MG63 (cell line): ENCODE measurements at places on chromosomes 2 and 18.

GRCh38 chr2:113376253-113376912 is 61.1 kb upstream of the ZNG1B start:
- DNase-seq = no peak

- DNase-seq = no peak
Observed at GRCh38 chr18:60259052-60259681, 113.4 kb downstream of the MC4R start.

DNA sequence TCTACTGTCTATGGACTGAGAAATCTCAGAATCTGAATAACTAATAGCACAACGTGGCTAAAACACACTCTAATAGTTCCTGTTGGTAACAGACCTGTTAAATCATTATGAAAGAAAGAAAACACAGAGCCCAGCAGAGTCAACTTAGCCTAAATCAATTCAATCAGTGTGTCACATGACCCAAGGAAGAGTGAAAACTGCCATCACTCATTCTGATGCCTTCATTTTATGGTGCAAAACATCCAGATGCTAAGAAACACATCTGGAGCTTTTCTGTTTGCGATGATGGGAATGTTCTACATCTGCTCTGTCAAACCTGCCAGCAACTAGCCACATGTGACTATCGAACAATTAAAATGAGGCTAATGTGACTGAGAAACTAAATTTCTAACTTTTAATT is 295.7 kb upstream of the TRIB2 start:
- no peak for DNase-seq

- DNase-seq = no peak
Observed at GRCh38 chr2:8332646-8333045, 349.2 kb upstream of the ID2 start.

- DNase-seq = no peak
Observed at GRCh38 chr2:118122594-118123281, 34.5 kb downstream of the INSIG2 start.

DNA sequence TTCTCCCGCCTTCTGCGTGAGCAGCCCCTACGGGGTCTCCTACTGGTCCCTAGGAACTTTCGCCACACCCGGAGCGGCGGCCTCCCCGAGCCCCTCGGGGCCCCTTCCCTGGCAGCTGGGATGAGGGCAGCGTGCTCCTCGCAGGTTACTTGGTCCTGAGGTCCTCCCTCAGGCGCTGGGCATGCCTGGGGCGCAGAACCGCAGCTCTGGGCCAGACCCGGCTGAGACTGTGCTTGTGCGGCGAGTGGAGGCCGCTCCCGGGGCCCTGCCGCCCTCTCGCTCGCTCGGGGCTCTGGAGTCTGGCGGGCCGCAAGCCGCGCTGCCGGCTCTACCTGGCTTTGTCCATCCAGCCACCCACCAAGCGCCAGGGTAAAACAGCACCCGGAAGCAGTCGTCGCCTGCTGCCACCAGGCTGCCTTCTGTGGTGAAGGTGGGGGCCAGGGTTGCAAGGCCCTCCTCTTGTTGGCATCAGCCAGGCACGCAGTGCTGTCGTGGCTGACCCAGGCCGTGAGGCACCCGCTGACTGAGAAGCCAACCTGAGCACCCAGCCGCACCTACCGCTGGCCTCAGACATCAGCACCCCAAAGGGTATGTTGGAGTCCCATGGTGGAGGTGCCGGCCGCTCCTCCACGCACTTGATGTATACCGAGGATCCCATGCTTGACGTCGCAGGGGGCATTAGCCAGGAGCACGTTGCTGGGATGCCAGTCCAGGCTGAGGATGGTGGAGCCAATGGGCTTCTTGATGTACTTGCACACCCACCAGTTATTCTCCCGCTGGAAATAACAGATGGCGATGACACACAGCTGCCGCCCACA is 46.1 kb upstream of the PTH2R start:
- no peak for DNase-seq

DNA sequence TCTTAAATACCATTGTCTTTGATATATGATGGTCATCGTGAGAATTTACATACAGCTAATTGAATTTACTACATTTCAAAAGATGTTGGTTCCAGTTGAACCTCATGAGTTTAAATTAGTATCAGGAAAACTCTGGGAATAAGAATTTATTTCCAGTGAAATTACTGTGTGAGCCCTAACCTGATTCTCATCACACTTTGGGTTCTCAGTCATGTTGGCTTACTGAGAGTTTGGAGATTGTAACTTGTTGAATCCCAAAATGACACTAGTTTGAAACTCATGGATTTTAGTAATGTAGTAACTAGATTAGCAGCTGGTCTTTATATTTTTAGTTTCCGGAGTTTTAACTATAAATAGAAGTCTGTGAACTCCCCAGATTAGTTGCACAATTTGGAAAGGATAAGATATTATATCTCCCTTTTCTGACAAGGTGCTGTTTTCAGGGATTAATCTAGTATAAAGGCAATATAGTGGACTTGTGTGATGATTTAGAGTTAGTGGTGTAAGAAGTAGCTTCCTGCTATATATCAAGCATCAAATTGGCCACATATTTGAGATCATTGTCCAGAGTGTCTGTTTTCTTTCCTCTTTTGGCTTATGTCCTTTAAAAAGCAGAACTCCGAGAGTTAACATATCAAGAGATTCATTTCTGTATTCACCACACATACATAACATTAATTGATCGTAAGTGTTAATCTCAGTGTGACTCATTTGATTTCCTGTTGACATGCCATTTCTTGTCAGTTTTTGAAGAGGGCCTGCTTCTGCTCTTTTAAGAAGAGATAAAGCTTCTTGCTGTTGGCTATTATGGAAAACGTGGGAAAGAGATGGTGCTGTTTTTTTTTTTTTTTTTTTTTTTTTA is 15.7 kb downstream of the NDUFV2 start:
- DNase-seq = no peak

GRCh38 chr18:47501946-47502345 is 250.5 kb upstream of the SKOR2 start:
- DNase-seq = no peak

- DNase-seq = no peak
Observed at GRCh38 chr2:7467782-7468447, 550.7 kb downstream of the RNF144A start.

DNA sequence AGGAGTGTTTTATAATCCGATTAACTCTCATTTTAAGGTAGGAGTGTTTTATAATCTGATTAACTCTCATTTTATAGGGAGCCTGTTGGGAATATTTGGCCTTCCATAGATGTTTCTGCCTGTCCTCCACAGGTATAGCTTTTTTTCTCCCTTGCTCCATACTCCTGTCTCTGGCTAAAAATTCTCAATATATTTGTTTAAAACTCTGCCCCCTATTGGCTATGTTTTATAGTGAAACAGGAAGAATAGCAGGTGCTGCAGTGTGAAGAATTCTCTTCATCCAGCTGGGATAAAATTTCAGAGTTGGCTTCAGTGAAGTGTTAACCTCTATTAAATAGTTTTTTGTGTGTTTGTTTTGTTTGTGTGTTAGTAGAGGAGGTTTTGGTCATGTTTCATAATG is 1046.0 kb upstream of the TMEFF2 start:
- DNase-seq = no peak

GRCh38 chr2:190137561-190137960 is 75.0 kb upstream of the MSTN start:
- no peak for DNase-seq

- no peak for DNase-seq
Observed at GRCh38 chr2:41495050-41495449, 552.8 kb upstream of the PKDCC start.

DNA sequence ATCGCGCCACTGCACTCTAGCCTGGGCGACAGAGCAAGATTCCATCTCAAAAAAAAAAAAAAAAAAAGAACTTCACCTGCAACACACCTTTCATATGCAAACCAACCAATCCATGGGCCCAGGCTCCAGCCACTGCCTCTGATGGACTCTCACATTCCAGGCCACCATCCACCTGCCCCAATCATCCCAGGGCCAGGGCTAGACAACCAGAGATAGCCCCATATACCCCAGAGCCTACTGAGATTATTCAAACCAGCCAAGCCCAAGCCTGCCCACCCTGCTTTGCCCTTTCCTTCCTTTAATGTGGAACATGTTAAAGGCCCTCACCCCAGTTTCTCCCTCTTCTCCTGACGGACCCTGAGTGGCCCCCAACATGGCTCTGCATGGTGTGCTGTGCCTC is 57.0 kb downstream of the MRPL35 start:
- no peak for DNase-seq

GRCh38 chr18:47235096-47235495 is 16.4 kb downstream of the SKOR2 start:
- no peak for DNase-seq

DNA sequence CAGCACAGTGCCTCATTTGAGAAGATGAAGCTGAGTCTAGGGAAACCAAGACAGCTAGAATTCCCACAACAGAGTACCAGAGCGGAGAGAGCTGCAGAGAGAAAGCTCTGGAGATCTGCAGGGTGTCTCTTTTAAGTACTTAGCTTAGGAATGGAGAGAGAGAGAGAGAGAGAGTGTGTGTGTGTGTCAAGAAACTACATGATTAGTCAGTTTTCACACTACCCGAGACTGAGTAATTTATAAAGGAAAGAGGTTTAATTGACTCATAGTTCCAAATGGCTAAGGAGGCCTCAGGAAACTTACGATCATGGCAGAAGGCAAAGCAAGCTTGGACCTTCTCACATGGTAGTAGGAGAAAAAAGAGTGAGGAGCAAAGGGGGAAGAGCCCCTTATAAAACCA is 64.0 kb downstream of the HIBCH start:
- DNase-seq = no peak

DNA sequence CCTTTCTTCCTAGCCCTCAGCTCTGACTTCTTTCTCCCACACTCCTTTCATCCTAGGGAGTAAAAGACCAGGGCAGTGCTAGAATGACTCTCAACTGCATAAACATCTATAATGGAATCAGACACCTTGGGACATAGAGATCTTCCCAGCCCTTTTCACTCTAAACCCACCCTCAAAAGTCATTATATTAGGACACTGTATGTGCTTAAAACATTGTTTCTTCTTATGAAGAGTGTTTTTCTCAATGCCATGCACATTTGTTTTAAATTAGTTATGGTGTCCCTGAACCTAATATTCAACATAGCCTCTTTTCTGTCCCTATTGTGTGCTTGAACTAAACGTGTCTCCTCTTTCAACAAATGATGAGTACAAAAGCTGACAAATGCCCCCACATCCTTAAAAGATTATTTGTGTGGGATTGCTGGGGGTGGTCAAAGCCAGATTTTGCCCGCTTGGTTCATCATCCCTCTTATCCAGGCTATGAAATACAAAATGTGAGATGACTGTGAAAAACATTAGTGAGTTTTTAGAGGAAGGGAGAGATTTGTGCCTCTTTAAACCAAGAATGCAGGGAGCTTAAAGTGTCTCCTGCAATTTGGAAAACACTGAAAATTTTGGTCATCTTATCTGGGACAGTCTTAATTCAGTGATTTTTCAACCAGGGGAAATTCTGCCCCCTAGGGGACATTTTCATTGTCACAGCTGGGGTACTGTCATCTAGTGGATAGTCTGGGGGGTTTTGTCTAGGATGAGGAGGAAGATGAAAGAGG is 29.0 kb downstream of the SERPINB5 start:
- no peak for DNase-seq

DNA sequence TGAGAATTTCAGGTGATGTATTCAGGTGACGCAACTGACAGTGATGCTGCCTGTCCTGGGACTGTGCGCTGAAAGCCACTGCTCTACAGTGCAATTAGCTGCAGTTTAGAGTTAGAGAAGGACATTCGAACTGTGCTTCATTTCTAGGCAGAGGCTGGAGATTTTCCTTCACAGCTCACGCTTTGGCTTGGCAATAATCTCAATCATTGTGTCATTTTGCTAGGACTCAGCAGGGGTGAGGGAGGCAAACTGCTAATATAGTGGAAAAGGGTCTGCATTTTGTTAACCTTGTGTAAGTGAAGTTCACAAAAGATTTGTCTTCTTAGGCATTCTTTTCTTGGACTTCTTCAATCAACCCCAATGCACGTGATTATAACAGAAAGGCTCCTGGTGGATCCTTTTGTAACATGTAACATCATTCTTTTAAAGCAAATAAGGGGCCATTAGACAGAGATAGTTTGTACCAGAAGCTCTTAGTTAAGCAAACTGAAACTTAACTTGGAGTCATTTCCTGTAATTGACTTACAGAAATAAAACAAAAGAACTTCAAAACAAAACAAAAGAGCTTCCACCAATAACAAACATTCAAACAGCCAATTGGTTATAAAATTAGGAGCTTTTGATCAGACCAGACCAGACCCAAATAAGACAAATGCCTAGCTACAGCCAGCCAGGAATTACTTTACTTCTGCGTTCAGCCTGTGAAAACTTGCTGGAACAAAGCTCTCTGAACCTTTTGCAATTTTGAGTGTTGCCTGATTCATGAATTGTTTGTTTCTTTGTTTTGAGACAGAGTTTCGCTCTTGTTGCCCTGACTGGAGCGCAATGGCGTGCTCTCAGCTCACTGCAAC is 1376.3 kb upstream of the CELF4 start:
- DNase-seq = no peak
